ENCODE measurements at places on chromosomes 5 and 9.

GRCh38 chr9:33154371-33154770 is 12.8 kb downstream of the B4GALT1 start:
- no peak for DNase-seq

DNA sequence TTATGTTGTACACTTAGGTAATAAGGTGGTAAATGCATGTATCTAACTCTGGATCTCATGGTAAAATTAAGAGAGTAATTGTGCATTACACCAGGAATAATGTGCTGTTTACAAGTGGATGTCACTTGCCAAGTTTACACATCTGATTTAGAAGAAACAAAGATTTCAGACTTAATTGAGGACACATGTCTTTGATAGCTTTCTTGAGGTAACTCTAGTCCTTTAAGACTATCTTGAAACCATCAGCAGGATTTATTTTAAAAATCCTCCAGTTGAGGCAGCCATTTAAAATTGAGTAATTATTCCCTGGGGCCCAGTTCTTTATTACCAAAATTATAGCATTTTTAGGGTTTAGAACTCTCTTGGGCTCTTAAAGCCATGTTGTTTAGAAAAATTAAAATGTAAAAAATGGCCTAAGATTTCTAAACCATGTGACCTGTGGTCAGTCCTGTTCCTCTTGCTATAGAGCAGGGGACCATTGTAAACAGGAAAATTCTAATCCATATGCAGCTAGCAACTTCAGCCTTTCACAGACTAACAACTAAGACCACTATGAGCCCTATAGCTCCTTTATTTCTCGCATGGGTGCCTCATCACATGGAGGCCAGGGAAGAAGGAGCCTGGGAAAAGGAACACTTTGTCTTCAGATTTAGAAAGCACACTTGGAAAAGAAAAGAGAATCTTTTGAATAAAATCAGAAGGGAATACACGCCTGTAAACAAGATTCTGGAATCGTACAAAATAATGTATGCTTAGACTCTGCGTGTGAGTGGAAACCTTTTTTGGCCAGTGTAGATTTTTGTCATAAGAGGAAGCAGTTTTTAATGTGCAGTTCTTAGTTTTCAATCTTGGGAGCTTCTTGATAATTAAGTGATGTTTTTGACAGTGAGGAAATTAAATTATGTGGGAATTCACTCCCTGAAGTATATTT is 71.2 kb downstream of the ZSWIM6 start:
- DNase-seq, result no peak

DNA sequence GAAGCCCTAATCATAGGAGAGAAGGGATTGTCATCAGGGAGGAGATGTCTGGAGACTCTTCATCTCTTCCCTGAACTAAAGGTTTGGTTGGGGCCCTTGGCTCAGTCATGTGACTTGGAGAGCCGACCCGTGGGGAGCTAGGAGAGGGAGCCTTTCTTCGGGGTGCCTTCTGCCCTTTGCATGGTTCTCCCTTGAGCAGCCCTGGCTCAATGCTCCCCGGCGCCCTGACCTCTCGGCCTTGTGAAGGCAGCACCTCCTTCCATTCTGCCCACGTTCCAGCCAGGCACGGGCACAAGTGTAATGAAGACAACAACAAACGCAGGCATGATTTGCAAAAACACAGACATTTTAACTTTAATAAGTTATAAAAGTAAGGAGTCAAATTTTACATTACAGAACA is 50.4 kb downstream of the ZNF354C start:
- DNase-seq, result no peak

- no peak for DNase-seq
Observed at GRCh38 chr9:107816561-107817021, 327.0 kb upstream of the KLF4 start.

GRCh38 chr5:42993516-42994245 is 46.4 kb downstream of the ANXA2R start:
- peak; percentile 90 for DNase-seq

DNA sequence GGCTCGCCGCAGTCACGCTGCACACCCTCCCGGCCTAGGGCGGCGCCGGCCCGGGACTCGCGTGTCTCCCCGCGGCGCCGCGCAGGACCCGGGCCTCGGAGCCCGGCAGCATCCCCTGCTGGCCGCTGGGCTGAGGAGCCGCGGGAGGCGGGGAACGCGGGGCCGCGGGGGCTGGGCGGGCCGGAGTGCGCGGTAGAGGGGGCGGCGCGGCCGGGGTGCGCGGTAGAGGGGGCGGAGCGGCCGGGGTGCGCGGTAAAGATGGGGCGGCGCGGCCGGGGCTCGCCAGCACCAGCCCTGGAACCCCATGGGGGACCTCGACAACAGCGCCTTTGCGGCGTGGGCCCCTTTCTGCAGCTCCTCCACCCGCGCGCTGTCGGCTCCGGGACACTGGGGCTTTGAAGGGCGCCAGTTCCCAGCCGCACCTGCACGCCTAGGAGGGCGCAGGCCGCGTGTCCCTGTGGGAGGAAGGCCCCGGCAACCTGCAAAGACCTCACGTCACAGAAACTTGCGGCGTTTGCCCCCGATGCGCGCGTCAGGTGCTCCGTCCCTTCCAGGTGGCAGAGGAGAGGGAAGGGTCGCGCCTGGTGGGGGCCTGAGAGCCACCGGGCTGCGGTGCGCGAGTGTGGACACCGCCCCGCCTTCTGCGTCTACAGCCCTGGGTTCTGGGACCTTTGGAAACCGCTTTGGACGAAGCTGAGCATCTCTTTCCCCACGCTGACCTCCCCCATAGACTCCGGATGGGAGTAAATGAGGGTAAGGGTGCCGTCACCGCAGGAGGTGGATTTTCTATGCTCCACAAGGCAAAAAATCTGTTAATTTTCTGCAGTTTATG is 49.6 kb downstream of the NSUN2 start:
- DNase-seq, result peak; percentile 53

GRCh38 chr5:125835293-125836172 is 587.7 kb upstream of the GRAMD2B start:
- DNase-seq, result peak; percentile 67

GRCh38 chr5:179975713-179976134 is 68.0 kb upstream of the TBC1D9B start:
- DNase-seq, result no peak

- no peak for DNase-seq
Observed at GRCh38 chr9:28503573-28503972, 930.3 kb upstream of the C9orf72 start.

DNA sequence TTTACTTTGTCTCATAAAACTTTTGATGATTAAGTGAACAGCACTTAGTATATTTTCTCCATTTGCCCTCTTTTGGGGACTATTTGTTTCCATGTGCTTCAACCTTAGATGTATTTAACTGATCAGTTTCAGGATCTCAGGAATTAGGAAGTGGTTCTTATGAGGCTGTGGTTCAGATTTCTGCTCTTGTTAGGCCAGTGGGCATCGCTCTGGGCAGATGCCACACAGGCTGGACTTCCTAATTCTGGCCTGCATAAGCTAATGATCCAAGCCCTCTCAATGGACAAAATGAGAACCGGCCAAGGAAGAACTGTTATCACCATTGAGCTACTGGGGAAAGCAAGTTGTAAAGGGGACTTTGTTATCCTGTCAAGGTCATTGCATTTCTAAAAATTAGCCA is 6.9 kb downstream of the ARHGAP26 start:
- no peak for DNase-seq

DNA sequence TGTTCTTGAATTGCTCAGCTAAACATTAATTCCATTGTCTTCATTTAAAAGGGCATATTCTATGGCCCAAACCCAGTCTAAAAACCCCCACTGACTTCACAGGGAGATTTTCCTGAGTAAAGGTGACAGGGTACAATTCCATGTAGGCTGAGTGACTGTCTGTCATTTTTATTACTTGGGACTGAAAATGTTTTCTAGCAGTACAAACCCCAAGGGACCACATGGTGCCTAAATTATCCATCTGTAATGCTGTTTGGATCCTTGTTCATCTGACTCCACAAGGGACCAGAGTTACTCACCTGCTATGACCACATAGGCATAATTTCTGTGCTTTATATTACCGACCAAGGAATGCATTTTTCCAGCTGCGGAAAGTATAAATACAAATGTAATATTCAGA is 349.1 kb downstream of the ZNF608 start:
- no peak for DNase-seq

DNA sequence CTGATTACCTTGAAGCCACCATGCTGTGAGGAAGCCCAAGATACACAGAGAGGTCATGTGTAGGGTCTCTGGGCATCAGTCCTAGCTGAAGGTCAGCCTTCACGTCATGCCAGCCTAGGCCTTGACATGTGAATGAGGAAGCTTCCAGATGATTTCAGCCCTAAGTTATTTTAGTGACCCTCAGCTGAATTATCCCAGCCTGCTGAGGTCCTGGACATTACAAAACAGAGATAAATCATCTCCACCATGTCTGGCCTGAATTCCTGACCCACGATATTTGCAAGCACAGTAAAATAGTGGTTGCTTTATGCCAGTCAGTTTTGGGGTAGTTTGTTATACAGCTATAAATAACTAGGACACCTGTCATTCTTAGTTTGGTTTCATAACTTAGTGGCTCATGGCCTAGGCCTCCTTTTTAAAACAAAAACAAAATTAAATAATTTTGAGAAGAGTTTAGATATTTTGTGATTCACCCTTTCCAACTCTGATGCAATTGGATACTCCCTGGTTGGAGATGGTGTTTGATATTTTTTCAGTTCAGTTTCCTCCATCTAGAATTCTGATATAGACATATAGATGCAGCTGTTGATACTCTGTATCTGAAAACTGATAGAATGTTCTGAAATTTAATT is 571.3 kb upstream of the CLINT1 start:
- DNase-seq, result no peak

- DNase-seq, result no peak
Observed at GRCh38 chr9:126852086-126852688, 8.3 kb upstream of the ZBTB34 start.

GRCh38 chr5:89396278-89396954 is 513.4 kb upstream of the MEF2C start:
- no peak for DNase-seq

DNA sequence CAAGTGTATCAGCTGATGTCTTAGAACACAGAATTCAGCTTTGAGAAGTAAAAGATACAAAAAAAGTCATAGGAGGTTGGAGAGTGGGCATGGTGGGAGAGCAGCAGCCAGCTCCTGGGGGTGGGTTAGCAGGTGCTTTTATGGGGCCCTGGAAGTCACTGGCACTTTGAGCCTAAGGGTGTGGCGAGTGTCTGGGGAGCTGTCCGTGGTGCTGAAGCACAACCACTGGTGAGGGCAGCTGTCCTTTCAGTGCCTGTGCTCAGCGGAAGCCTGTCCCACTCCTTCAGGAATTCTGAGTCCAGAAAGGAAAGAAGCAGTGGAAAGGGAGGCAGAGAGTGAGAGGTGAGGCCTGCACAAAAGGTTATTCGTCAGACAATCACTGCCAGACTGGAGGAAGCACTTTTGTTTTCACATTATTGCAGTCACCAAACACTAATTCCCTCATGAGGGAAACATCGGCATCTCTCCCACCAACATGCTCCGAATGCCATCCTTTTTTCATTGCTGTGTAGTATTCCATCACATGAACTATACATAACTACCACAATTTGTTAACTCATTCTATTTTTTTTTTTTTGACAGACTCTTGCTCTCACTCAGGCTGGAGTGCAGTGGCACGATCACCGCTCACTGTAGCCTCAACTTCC is 59.4 kb upstream of the RAPGEF1 start:
- peak; percentile 60 for DNase-seq

DNA sequence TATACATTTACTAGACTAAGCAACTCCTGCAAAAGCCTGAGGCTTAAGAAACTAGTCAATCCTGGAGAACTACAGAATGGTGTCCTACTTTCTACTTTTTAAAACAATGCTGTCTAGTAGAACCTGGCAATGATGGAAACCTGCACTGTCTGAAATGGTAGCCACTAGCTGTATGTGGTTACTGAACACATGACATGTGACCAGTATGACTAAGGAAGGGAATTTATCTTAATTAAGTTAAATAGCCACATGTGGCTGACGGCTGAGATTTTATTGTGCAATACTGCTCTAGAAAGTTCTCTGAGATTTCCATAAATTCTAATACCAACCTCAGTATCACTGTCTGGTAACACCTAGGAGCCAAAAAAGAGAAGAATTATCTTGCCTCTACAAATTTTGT is 44.9 kb upstream of the RAPGEF6 start:
- DNase-seq, result no peak

GRCh38 chr5:72619677-72620076 is 112.5 kb upstream of the ZNF366 start:
- no peak for DNase-seq

DNA sequence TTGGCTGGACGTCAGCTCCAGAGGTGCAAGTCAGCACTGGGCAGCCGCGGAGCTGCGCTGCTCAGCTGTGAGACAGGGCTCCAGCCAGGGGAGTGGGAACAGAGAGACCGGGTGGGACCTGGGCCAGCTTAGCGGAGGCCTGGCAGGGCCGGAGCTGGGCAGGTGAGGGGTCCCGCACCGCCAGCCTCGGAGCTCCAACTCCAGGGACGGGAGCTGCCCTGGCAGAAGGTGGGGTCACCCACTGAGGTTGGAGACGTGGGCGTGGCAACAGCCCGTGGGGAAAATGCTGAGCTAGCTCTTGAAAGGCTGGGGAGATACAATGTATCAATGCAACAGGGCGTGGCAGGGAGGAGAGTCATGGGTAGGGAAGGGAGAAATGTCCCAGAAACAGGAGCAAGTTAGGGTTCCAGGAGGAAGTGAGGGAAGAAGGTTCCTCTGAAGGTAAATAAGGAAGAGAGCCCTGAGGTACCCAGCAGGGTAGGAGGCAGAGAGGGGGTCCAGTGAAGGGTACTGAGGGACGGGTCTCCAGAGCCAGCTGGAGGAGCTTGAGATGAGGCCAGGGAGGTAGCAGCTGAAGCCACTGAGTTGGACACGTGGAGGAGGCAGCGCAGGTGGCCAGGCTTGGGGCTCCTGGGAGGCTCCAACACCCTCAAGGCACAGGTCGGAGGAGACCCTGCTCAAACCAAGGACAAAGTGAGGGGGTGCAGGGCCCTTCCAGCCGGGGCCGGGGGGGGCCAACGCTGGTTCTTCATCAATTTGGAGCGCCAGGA is 736 bp upstream of the NKD2 start:
- no peak for DNase-seq

GRCh38 chr5:123559434-123559775 is 47.4 kb downstream of the CSNK1G3 start:
- DNase-seq, result no peak

DNA sequence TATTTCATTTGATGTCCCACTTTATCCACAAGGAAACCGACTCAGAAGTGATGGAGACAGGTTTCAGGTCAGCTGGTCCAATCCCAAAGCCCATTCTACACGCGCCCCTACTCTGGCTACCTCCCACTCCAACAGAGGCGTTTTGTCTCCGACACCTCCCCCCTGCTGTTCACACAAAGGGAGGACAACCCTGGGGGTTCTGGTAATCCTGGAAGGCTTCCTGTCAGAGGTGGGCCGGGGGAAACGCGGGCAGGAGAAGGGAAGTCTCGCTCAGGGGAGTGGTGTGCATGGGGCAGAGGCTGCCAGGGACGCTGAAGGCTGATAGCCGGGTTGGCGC is 39.7 kb upstream of the GABRP start:
- DNase-seq, result no peak

DNA sequence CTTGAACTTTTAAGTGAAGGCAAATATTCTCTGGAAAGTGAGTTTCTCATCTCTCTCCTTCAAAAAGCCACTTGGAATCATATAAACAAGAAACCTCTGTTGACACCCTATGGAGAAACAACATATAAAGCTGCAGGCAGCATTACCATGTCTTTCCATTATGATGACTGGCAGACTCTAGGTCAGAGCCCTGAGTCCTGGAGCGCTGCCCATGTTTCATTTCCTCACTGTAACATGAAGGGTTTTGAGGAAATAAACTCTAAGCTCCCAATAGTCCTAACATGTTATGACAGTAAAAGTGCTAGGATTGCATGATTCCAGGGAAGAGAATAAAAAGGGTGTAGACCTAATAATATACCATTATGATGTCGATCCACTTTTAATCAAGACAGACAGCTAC is 220.6 kb downstream of the CTNND2 start:
- DNase-seq, result no peak

GRCh38 chr9:38032266-38033110 is 36.5 kb downstream of the SHB start:
- DNase-seq, result peak; percentile 80
